ENCODE measurements at places on chromosomes 16 and 17. TPM values are rescaled to one million over a fixed set of nuclear protein-coding genes. Genes with fewer than 3 reads are reported as not detected.

- no peak overlapping the region for H3K4me3 ChIP-seq
- H3K27ac ChIP-seq = no peak overlapping the region
- no peaks in the 10 kb centered on the region for H3K27me3 ChIP-seq
- H3K4me1 ChIP-seq = no peaks in the 10 kb centered on the region
- DNase-seq = no peak
Measured at GRCh38 chr16:31819948-31820347, 53.7 kb upstream of the ZNF267 start.

CHST5 gene
- not detected for total RNA-seq

GRCh38 chr17:3723556-3724377 lies at the start of gene HASPIN:
HASPIN (plus strand) TSS chr17:3723903; CDS start chr17:3723936, 33 bp downstream.
- peak within 1 kb of the TSS; percentile 58 for H3K4me3 ChIP-seq
- H3K36me3 ChIP-seq = no peaks in the 10 kb centered on the region
- DNase-seq = peak; percentile 91
- H3K4me1 ChIP-seq = peaks cover 11% of the 10 kb centered on the region
- H3K27me3 ChIP-seq = no peaks in the 10 kb centered on the region

P3H4 gene
- 61.4 TPM for total RNA-seq

LGALS9B gene
- total RNA-seq = not detected

CFAP97D1 gene
- total RNA-seq = not detected

DNA sequence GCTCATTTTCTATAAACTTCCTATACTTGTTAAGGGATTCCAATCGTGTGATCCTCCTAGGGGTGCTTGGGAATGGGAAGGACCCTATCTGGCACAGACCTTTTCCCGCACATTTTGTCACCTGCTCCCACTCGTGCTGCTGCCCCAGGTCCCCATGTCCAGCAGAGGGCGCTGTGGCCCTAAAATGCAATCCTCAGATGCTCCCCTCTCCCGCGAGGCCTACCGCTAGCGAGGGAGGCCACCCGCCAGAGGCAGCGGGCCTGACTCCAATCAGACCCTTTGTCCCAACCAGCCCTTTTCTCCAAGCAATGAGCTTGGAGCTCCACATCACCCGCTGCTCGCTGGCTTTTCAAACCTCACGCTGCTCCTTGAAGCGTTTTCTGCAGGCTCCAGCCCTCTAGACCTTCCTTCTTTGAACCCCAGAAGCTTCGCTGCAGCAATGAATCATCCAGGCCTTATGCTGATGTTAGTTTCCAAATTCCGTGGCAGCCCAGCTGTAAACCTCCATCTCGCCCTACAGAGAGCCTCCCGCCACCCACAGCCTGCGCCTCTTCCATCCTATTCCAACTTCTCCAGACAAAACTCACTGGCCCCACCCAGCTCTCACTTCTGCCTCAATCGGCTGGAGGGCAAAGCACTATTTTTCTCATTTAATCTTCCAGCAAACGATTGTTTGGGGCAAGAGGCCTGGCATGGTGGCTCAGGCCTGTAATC lies 23.6 kb upstream of the FZD2 start:
- no peaks in the 10 kb centered on the region for H3K27me3 ChIP-seq
- peak overlapping the region; percentile 74 for H3K27ac ChIP-seq
- no peaks in the 10 kb centered on the region for H3K36me3 ChIP-seq
- DNase-seq = peak; percentile 93
- peak overlapping the region; percentile 49 for H3K4me3 ChIP-seq
- peaks cover 5% of the 10 kb centered on the region for H3K4me1 ChIP-seq

- no peaks in the 10 kb centered on the region for H3K27me3 ChIP-seq
- peaks cover 9% of the 10 kb centered on the region for H3K4me1 ChIP-seq
- H3K36me3 ChIP-seq = peaks cover 42% of the 10 kb centered on the region
- H3K4me3 ChIP-seq = no peak overlapping the region
Measured at GRCh38 chr17:50487213-50488096, 8.8 kb downstream of the RSAD1 start.

DNA sequence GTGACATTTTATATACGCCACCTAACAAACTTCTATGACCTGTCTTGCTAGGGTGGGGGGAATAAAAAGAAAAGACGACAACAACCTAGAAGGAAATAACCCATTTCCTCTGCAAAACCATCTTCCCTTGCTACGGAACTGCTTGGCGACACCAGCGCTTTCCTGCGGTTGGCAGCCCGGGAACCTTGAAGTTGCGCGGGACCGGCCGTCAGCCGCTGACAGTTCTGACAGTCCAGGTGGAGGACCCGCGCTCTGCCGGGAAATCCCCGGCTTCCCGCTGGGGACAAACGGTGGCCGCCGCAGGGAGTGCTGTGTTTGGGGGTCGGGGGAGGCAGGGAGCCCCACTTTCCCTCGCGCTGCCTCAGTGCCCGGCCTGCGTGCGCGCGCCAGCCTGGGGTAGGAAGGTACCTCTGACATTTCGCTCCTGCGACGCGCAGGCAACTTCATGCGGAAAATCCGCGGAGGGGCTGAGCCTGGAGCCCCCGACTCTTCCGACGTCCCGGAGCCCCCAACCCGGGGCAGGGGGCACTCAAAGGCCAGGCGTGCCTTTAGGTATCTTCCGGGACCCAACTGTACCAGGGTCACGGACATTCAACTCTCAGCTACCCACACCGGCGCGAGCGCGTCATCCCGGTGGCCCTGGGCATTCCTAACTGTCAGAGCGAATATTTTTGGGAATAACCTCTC lies 516 bp downstream of the SLC16A6 start:
- peaks cover 9% of the 10 kb centered on the region for H3K4me1 ChIP-seq
- peak overlapping the region; percentile 82 for H3K4me3 ChIP-seq
- H3K36me3 ChIP-seq = no peaks in the 10 kb centered on the region
- H3K27ac ChIP-seq = no peak overlapping the region
- DNase-seq = no peak

GRCh38 chr16:53022374-53022773 lies 30.3 kb downstream of the CHD9NB start:
- no peak overlapping the region for H3K4me3 ChIP-seq
- no peak overlapping the region for H3K27ac ChIP-seq
- H3K4me1 ChIP-seq = no peaks in the 10 kb centered on the region
- no peaks in the 10 kb centered on the region for H3K36me3 ChIP-seq

TBC1D3I gene
- total RNA-seq = not detected

GRCh38 chr16:58454178-58454577 lies 45.8 kb upstream of the NDRG4 start:
- H3K4me3 ChIP-seq = no peak overlapping the region
- H3K4me1 ChIP-seq = no peaks in the 10 kb centered on the region
- no peak for DNase-seq
- H3K27ac ChIP-seq = no peak overlapping the region

- no peak overlapping the region for H3K27ac ChIP-seq
- H3K4me1 ChIP-seq = no peaks in the 10 kb centered on the region
- no peaks in the 10 kb centered on the region for H3K36me3 ChIP-seq
- no peak for DNase-seq
Measured at GRCh38 chr17:44444735-44445105, 55.3 kb upstream of the ITGA2B start.
